ENCODE measurements at places on chromosomes 3 and 15.

- DNase-seq = no peak
Observed at GRCh38 chr3:134991003-134991402, 195.9 kb downstream of the EPHB1 start.

GRCh38 chr3:38009807-38010591, 19.4 kb downstream of the VILL start:
- DNase-seq = no peak

GRCh38 chr15:93899817-93900216, 331.5 kb upstream of the MCTP2 start:
- no peak for DNase-seq

- DNase-seq = peak; percentile 75
Observed at GRCh38 chr3:184129012-184129411, 6.1 kb upstream of the EIF2B5 start.

GRCh38 chr3:150447631-150448465, 39.8 kb downstream of the TSC22D2 start:
- DNase-seq = no peak

GRCh38 chr3:15645740-15646501, 44.4 kb downstream of the BTD start:
- DNase-seq = peak; percentile 78

GRCh38 chr3:19540464-19540863, 392.2 kb downstream of the KCNH8 start:
- no peak for DNase-seq

GRCh38 chr3:17882981-17883380, 140.6 kb upstream of the TBC1D5 start:
- DNase-seq = no peak

- DNase-seq = no peak
Observed at GRCh38 chr15:43957724-43958123, 130.9 kb downstream of the WDR76 start.

- no peak for DNase-seq
Observed at GRCh38 chr3:51691021-51691420, 15.8 kb upstream of the GRM2 start.

Data from GM03348 (cell line).